ENCODE measurements at places on chromosomes 13 and 19.

DNA sequence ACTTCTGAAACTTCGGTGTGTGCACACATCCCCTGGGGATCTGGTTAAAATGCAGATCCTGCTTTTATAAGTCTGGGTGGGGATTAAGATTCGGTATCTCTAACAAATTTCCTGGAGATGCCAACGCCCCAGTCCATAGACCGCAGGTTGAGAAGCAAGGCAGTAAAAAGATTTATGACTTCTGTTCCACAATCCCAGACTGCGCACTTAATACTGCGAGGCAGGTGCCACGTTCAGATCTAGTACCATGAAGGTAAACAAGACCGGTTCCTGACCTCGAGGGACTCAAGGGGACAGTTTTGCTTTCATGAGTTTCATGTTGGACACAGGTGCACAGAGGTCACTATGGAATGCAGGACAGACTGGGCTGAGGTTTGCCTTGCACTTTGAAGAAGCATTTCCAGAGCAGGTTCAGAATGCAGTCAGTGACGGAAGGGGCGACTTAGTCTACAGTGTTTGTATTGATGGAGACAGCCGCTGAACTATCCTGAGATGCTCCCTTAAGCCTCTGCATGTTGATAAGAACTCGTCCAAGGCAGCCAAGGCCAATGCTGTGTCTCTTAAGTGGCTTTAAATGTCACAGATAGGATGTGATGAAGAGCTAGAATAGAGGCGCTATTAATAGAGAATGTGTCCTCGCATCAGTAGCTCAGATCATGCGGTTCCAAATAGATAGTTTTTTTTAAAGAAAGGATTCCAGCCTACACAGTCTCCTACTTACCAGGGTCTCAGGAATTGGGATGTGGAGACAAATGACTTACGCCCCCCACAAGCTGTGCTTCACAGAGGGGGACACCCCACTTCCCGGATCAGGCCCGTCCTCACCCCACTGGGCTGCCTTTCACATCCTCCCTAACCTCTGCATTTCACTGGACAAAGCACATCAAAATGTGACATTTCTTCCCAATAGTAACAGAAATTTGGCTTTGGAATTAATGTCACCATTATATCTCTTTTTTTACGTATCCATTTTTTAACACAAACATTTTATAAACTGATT, 97.1 kb upstream of the IRS2 start:
- DNase-seq = no peak

DNA sequence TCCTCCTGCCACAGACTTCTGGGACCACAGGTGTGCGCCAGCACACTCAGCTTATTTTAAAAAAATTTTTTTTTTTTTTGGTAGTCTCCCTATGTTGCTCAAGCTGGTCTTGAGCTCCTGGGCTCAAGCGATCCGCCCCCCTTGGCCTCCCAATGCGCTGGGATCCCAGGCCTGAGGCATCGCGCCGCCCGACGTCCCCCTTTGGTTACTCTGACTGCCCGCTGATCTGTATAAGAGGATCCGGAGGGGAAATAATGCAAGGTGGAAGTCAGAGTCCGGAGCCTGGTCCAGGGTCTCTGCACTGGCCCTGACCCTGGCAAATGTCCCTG, 486 bp upstream of the ZNF805 start:
- DNase-seq = no peak

- no peak for DNase-seq
Observed at GRCh38 chr19:8922591-8922990, 87.6 kb downstream of the MUC16 start.

GRCh38 chr19:45879055-45879454, 6.9 kb downstream of the IRF2BP1 start:
- no peak for DNase-seq

DNA sequence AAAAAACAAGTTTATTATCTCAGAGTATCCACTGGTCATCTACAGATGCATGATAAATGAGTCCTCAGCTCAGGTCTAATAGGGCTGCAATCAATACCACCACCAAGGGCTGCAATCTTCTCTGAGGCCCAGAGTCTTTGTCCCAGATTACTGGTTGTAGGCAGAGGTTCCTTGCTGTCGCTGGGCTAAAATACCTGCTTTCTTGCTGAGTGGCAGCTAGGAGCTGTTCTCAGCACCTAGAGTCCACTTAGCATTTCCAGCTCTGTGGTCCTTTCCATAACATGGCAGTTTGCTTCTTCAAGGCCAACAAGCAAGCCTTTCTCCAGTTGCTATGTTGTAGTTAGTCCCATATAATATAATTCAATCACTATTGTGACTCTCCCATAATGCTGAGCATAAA, 351.3 kb downstream of the SLITRK1 start:
- DNase-seq = no peak

DNA sequence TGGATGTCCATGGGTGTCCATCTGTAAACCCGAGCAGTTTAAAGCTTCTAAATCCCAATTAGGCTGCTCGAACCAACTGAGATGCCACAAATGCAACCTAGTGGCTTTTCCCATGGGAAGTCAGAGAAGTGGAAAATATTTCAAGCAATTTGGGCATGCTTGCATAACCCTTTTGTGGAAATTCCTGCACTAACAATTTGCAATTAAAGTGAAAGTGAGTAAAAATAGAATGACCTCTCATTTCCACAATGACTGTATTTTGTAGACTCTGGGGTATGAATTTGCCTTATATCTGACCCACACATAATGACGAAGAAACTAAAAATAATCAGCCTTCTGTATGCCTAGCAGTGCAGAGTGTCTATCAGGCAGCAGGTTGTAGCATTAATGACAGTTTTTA, 91.8 kb upstream of the TSC22D1 start:
- DNase-seq = no peak

GRCh38 chr19:13738073-13738472, 26.2 kb upstream of the MRI1 start:
- DNase-seq = no peak

- DNase-seq = no peak
Observed at GRCh38 chr13:43227721-43228120, 204.3 kb downstream of the DNAJC15 start.

GRCh38 chr13:46541210-46541609, 11.8 kb upstream of the LRCH1 start:
- no peak for DNase-seq

DNA sequence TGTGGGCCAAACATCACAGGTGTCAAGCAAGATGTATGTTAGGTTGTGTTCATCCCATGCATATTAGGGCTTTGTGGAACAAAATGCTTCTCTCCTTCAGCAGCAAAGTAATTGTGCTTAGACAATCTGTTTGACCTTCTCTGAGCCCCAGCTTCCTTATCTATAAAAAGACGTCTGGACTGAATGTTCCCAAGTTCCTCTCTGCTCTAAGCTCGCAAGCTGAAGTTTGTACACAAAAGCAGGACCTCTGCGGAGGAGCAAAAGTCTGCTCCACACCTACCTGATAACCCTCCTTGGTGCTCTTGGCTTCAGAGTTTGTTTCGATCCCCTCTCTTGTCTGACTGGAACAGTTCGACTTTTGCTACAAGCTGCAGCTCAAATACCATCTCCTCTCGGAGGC, 95.7 kb upstream of the UBL3 start:
- DNase-seq = no peak

- DNase-seq = peak; percentile 39
Observed at GRCh38 chr19:14432791-14433553, at the start of gene PKN1. TSS of gene PKN1 (plus strand) at chr19:14433306. CDS start at chr19:14433522, 216 bp downstream.

- no peak for DNase-seq
Observed at GRCh38 chr19:28652765-28653164, 560.2 kb downstream of the UQCRFS1 start.

DNA sequence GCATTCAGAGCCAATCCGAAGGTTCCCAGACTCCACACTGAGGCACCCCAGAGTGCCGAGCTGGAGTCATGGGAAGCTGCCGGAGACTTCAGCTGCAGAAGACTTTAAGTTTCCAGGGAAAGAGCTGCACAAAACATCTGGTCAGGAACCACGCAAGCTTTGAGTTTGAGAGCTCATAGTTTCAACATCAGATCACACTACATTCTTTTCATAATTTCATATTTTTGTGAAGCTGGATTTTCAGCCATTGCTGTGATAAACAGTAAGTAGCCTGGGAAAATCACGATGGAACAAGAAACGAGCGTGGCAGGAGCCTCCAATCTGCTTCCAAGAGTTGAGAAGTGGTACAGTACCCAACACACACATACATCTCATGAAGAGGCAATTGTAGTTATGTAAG, 25.5 kb upstream of the ATP12A start:
- no peak for DNase-seq

GRCh38 chr19:11093689-11094238, 4.5 kb downstream of the LDLR start:
- no peak for DNase-seq

GRCh38 chr13:111668451-111668850, 348.0 kb downstream of the TEX29 start:
- no peak for DNase-seq

GRCh38 chr13:78241278-78241919, 322.8 kb upstream of the EDNRB start:
- no peak for DNase-seq

DNA sequence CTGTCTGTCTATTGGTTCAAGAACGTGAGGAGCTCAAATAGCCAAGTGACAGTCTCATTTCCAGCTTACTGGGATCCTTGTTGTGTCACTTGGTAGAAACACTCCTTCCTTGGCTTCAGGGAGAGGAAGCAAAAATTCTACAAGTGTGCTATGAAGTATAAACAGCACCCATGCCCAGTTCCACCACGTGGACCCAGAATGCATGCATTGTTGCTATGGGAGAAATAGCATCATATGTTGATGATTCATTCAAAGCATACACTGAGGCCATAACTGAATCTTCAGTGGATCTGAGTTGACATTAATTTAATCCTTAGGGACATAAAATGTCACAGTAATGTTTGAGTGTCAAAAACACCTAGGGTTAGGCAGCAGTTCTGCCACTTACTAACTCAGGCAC, 199.0 kb upstream of the RXFP2 start:
- DNase-seq = no peak

GRCh38 chr19:1746401-1747284, 6.7 kb upstream of the ONECUT3 start:
- DNase-seq = no peak

GRCh38 chr19:35080613-35081170, 34.9 kb upstream of the FXYD3 start:
- DNase-seq = no peak

GRCh38 chr13:46104868-46105267, at the start of gene CPB2:
TSS of gene CPB2 (minus strand) at chr13:46105033. CDS start at chr13:46105009, 24 bp downstream.
- DNase-seq = no peak

GRCh38 chr13:98824376-98825160, 72.1 kb upstream of the SLC15A1 start:
- DNase-seq = no peak

All from activated T-helper 9 cell treated with anti-CD3 and anti-CD28 coated beads, Interleukin-2, amount 50 U/mL, for 16 hours (primary cell).